DMS79 treated with DMSO at 0.1 percent for 48 hours (cell line): ENCODE measurements at places on chromosomes 2 and 18.
A peak's percentile ranks its signal among the peaks of the same experiment; 100 is the strongest.

GRCh38 chr2:203878063-203878462, 10.5 kb downstream of the CTLA4 start:
- no peak for DNase-seq

DNA sequence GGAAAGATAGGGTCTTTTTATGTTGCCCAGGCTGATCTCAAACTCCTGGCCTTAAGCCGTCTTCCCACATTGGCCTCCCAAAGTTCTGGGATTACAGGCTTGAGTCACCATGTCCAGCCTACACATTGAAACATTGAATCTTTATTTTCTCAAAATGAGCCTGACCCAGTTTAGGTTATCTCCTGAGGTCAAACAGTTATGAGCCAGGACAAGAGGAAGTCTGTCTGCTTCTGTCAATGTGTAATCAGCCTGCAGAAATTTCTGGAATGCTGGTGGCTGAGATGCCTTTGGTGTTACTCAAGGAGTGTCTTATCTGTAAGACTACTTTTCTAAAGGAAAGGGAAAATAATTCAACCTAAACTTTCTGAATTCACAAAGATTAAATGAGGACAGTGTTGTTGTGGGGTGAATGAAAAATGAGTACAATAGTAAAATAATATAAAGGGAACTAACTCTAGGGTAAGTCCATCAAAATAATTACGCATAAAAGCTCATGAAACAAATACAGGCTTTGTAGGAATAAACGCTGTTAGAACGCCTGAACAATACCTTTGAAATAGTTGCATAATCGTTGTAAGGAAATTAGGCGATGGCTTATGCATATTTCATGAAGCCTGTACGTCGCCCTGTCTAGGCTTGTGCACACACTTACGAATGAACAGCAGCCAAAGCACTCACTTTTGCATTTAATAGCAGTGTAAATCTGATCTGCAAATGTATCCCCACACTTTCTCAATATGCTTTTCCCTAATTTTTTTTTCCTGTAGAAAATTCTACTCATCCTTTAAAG, 260.8 kb downstream of the RDH14 start:
- DNase-seq, result no peak

- no peak for DNase-seq
These were observed 288.2 kb downstream of the IKZF2 start for GRCh38 chr2:212863185-212863588.

DNA sequence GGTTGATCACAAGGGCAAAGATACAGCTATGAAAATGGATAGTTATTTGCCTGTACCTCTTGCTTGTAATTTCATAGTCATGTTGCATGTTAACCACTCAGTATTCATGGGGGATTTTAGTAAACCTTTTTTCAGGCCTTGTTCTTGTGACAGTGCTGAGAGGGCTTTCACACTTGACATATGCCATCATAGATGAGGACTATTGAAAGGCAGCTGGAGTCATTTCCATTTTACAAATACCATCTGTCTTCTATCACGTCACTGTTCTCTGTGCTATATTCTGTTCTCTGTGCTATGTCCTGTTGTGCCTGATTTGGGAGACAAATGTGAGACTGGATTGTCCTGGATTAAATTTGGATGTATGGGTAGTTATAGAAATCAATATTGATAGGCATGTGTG, 131.7 kb downstream of the LYPD6B start:
- DNase-seq, result no peak

GRCh38 chr2:118847762-118848172, 319 bp upstream of the EN1 start:
- DNase-seq, result no peak

- DNase-seq, result no peak
These were observed 552.7 kb upstream of the HNMT start for GRCh38 chr2:137411585-137411984.

DNA sequence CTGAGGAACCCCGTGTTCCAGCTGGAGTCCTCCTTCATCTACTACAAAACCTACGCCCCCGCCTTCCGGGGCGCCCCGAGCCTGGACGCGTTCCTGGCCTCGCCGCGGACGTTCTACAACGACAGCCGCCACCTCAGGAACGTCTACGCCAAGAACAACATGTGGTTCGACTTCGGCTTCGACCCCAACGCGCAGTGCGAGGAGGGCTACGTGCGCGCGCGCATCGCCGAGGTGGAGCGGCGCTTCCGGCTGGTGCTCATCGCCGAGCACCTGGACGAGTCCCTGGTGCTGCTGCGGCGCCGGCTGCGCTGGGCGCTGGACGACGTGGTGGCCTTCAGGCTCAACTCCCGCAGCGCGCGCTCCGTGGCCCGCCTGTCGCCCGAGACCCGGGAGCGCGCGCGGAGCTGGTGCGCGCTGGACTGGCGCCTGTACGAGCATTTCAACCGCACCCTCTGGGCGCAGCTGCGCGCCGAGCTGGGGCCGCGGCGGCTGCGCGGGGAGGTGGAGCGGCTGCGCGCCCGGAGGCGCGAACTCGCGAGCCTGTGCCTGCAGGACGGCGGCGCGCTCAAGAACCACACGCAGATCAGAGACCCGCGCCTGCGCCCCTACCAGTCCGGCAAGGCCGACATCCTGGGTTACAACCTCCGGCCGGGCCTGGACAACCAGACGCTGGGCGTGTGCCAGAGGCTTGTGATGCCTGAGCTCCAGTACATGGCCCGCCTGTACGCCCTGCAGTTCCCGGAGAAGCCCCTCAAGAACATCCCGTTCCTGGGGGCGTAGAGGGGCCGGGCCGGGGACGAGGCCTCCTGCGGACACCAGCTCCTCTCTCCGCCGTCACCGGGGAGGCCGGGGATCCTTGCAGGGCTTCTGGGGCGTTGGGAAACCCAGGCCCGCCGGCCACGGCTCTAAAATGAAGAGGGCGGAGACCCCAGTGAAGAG, 5.3 kb upstream of the NEU4 start:
- peak; percentile 50 for DNase-seq

GRCh38 chr2:26772064-26773001, 8.2 kb downstream of the SLC35F6 start:
- no peak for DNase-seq

- DNase-seq, result no peak
These were observed 780 bp downstream of the SRD5A2 start for GRCh38 chr2:31579996-31580320.

GRCh38 chr2:25617948-25618646, 55.3 kb downstream of the DTNB start:
- no peak for DNase-seq

GRCh38 chr2:21501376-21502027, 377.7 kb downstream of the TDRD15 start:
- DNase-seq, result no peak

- DNase-seq, result peak; percentile 74
These were observed 195.9 kb downstream of the NEDD4L start for GRCh38 chr18:58239879-58240278.

- no peak for DNase-seq
These were observed 15.2 kb upstream of the NT5DC4 start for GRCh38 chr2:112705575-112705974.

DNA sequence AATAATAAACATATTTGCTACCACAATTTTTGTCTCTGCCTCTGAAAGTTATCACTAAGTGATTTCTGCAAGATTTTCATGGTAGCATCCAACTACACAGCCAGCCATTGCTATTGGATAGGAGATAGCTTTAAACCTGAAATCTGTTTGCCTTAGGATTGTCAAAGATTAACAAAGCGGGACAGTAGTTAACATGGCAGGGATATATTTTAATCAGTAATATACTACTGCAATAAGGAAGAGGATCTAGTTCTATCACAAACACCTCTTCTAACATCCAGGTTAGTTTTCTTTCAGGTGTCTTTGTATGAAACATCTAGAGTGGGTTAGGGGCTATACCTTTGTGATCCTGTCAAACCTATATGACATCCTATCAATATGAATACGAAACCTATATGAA, 641.3 kb downstream of the DPP10 start:
- DNase-seq, result no peak

DNA sequence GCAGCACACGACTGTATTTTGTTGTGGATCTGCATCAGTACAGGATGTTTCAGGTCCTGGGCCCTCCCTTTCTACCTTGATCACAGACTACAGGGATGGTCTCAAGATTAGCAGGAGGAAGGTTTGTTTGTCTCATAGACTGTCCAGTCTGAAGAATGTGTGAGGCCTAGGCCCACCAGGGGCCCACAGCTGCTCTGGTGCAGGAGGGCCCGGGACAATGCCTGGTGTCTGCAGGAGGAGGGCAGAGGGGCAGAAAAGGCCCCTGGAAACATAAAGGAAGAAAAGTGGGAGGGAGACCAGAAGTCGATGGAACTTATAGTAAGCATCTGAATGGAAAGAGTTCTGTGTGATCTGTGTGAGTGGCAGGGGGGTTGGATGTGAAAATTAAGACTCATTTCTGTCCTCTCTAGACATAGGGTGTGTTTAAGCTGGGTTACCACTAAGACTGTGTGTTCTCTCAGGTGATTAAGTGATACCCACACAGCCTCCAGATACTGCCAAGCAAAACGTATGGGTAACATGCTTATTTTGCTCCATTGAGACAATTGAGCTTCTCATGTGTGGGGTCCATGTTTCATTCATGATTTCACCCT, 33.4 kb upstream of the LPIN2 start:
- DNase-seq, result no peak

DNA sequence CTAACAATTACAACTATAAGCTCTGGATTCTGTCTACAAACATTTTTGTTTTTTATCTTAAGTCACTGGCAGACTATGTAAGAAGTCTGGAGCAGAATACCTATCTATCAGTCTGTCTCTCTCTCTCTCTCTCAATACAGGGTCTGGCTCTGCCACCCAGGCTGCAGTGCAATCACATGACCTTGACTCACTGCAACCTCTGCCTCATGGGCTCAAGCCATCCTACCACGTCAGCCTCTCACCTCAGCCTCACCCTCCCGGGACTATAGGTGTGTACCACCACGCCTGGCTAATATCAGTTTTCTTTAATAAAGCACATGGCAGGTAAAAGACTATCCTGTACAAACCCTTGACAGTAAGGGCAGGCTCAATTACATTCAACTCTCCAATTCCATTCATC, 96.9 kb downstream of the OSBPL1A start:
- no peak for DNase-seq
